ENCODE measurements at places on chromosomes 6 and 20.

- no peak for DNase-seq
Measured at GRCh38 chr6:86192123-86192522, 549.4 kb upstream of the SYNCRIP start.

GRCh38 chr6:134074151-134075055, 22.0 kb upstream of the SLC2A12 start:
- DNase-seq: no peak

DNA sequence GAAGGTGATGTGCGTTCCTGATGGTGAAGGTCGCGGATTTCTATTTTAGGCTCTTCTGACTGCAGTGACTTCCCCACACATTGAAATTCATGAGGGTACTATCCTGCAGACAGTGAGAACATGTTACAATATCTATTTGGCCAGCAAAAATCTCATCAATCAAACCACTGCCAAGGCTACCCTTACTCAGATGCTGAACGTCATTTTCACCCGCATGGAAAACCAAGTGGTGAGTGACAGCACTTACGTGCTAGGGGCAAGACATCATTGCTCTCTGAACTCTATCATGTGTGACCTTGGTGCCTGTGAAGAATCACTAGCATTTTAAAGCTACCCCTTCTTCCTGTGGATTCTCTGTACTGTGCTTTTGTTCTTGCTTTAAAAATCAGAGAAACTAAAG, 31.1 kb downstream of the ARFGEF2 start:
- DNase-seq: no peak

GRCh38 chr6:90538278-90539046, 48.4 kb downstream of the MAP3K7 start:
- no peak for DNase-seq

DNA sequence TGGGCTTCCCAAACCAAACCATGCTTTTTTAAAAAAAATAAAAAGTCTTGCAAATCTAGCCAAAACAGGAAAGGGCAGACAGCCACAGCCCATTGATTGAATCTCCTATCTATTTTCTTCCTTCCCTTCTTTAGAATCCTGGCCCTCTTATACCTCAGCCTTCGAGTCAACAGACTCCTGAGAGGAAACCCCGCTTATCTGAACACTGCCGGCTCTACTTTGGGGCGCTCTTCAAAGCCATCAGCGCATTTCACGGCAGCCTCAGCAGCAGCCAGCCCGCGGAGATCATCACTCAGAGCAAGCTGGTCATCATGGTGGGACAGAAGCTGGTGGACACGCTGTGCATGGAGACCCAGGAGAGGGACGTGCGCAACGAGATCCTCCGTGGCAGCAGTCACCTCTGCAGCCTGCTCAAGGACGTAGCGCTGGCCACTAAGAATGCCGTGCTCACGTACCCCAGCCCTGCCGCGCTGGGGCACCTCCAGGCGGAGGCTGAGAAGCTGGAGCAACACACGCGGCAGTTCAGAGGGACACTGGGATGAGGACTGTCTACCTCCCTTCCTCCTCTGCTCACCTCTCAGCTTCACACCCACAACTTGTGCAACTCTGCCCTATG, 10.1 kb upstream of the RTF2 start:
- DNase-seq: no peak

- no peak for DNase-seq
Measured at GRCh38 chr6:42106112-42107023, 36.1 kb downstream of the C6orf132 start.

DNA sequence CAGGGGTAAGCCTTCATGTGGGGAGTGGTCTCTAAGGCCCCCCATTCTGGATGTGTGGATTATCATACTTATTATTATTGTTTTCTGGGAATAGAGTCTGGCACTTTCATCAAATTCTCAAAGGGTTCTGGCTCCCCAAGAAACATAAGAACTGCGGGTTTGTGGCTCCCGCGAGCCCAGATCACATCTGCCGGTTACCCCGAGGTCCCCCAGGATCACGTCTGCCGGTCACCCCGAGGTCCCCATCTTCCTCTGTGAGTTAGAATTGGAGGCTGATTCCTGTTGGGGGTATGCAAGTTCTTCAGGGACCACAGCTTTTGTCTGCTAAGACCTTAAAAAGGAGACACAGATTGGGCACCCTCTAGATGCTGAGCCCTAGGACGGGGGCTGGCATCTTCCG, 116.7 kb upstream of the FRMD1 start:
- no peak for DNase-seq

- no peak for DNase-seq
Measured at GRCh38 chr6:130775411-130776012, 51.7 kb upstream of the SMLR1 start.

DNA sequence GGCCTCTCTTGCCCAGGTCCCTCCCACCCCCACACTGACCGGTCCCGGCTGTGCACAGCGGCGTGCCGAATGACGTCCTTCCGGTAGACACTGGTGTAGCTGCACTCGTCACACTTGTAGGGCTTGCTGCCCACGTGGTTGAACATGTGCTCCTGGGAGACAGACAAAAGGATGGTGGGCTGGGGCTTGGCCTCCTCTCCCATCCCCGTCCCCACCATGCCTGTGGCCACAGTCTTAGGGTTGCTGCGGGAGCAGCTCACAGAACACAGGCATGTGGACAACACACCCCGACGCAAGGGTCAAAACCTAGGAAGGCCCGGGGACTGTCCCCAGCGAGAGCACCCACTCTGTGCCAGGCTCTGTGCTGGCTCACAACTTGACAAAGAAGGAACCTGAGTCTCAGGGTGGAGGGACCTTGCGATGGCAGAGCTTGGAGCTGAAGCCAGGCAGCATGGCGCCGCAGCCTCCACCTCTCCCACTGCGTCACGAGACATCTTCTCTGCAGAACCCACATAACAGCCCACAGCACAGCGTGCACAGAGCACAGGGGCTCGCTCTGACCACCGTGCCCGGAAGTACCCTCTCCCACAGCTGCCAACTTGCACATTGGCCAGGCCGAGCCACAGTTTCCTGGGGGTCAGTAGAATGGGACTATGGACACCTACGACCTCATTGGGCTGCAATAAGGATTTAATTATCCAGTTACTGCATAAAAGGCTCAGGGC, 9.8 kb downstream of the ZNF335 start:
- DNase-seq: no peak

- DNase-seq: no peak
Measured at GRCh38 chr6:90149280-90149679, 147.4 kb downstream of the BACH2 start.

DNA sequence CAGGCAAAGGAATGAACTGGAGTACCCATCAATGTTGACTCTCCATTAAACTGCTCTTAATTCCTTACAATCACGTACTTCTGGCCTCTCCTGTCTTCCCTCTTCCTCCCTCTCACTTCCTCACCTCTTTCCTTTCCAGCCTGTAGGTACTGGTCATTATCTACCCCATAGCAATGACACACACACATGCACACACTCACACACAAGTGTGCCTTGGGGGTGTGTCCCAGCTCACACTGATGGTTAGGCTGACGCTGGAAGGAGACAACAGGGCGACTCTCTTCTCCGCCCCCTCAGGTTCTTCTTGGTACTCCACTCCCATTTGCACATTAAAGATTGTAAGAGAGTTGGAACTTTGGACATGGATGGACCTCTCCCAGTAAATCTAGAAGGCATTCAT, 14.0 kb upstream of the SERPINB9 start:
- DNase-seq: no peak

DNA sequence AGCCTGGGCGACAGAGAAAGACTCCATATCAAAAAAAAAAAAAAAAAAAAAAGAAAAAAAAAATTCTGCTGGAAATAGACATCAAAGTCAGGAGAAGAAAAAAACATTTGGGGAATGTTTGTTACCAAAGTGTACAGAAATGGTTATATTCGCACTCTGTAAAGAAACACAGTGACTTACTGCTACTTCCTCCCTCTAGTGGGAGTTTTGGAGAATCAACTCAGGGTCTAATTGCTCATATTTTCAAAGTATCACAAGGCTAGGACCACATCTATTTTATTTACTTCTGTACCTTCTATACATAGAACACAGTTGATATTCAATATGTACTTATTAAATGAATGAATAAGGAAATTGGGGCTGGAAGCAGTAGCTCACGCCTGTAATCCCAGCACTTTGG, 24.4 kb downstream of the ARG1 start:
- no peak for DNase-seq

GRCh38 chr6:158512809-158513208, 47.1 kb upstream of the TMEM181 start:
- DNase-seq: no peak

- no peak for DNase-seq
Measured at GRCh38 chr6:135496800-135497411, 634 bp downstream of the AHI1 start.

DNA sequence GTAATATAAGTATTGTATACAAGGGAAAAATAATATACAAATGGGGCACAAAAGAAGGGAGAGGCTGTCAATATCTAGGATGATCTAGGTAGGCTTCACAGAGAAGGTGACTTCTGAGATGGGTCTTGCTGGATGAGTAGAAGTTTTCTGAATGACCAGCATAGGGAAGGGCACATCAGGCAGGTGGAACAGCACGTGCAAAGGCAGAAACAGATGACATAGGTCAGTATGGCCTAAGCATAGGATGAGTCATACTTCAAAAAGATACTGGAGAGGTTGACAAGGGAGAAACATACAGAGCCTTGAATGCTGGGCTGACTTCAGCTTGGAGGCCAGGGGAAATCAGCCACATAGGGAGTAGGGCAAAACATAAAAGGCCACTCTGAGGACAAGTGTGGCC, 31.9 kb upstream of the SIRPA start:
- no peak for DNase-seq

- no peak for DNase-seq
Measured at GRCh38 chr6:78700991-78701390, 166.4 kb upstream of the IRAK1BP1 start.

DNA sequence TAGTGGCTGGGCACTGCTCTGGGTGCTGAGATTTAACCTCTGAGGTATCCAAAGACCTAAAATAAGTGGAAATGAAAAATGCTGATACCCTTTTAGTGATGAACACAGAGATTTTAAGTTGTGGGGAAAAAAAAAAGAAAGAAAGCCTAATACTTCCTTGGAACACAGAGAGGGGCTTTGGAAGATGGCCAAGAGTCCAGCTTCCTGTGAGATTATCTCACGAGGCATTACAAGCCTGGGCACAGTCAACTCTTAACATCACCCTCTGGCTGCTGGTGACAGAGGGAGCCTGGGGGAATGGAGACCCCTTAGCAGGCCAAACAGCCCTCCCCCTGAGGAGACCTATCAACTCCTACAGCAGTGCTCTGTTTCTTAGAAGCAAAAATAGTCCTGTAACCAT, 19.7 kb downstream of the BTN2A1 start:
- DNase-seq: no peak

DNA sequence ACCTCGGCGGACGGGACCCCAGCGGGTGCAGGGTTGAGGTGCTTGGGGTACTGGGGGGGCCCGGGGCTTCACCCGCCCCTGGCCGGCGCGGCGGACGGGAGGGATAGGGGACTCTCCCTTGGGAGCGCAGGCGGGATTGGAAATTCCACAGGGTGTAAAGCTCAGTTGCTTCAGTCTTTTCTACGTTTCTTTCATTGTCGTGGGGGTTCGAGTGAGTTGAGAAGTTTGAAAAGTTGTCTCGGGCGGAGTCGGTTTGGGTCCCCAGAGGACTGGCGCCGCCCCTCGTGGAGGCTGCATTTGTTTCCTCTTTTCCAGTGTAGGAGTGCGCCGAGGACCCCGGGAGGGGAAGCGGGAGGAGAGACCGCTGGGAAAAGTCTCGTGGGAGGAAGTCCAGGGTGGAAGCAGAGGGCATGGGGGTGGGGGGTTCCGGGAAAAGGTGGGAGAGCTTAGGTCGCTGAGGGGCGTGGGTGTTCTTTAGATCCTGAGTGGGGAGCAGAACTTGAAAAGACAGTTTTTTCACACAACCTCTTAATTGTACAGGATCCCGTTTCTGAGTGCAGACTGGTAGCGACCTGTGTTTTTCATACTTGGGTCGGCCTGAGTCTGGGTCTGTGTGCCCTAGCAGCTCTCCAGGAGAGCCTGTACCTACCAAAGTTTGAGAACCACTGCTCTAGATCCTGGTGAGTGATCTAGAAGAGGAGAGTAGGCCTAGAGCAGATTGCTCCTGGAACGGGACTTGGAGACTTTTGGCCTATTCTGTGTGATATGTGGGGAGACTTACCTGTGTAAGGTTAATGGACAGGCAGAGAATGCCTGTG, 495 bp downstream of the FAM83B start:
- no peak for DNase-seq

DNA sequence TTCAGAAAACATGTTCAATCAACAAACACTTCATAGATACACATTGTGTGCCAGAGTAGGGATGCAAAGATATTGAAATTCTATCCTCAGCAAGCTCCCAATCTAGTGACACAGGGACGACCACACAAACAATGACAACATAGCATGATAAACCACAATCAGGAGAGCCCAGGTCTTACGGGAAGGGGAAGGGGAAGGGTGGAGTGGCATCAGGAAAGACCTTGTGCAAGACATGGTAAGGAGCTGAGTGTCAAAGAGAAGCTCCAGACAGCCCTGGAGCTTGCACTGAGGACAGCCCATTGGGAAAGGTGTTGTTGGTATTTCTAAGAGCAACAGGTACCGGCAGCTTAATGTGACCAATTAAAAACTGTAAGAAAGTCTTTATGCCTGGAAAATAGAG, 103.6 kb downstream of the PDE7B start:
- DNase-seq: no peak

DNA sequence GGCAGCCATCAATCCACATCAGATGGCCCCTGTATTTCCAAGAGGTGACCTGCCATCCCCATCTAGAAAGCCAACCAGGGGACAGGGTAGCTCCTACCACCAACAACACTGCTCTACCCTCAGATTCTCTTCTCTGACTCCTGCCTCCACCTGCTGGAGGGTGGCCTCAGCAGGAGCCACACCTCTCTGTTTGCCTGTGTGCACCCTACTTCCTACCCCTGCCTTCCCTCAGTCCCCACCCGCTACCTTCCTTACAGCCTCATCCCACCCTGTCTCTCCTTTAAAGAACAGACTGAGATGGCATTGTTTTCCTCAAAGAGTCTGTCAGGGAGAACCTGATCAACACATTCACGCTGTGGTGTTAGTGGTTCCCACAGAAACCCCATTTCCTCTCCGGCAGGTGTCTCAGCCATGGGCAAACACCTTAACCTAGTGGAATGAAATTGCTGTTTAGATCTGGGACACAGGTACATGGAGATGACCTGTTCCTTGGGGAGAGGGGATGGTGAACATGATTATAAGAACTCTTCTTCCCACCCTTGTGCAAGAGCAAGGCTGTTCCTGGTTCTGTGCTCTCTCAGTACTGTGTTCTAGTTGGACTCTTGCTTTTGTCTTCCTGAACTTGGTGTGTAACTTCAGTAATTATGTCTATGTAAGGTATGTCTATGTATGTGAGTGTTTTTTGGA, 1.8 kb downstream of the ENTPD6 start:
- no peak for DNase-seq

DNA sequence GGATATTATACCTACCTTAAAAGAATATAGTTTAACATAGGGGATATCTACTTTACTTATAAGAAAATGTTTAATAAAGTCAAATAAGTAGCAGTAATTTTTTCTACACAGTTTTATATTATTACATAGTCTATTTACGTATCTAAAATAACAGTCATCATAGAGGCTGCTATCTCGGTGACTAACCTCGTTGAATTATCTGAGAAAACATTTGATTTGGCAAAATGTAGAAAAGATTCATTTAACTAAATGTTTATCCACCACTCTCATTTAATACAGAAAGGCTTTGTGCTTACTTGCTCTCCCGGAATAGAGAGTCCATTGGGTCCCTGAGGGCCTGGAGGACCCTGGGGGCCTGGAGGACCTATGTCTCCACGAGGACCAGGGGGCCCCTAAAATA, 103.6 kb downstream of the COL12A1 start:
- DNase-seq: no peak

GRCh38 chr6:169530752-169531123, 171.1 kb downstream of the WDR27 start:
- no peak for DNase-seq

GRCh38 chr6:150857062-150857944, 8.2 kb upstream of the MTHFD1L start:
- DNase-seq: no peak

Data from stimulated activated CD4-positive, alpha-beta T cell treated with anti-CD3 and anti-CD28 coated beads, Interleukin-1b, Interleukin-23, amount 100 ng/mL, for 48 hours (primary cell).